Right cardiac atrium (tissue), 5 donors: ENCODE measurements at places on chromosomes 12 and 14.

DNA sequence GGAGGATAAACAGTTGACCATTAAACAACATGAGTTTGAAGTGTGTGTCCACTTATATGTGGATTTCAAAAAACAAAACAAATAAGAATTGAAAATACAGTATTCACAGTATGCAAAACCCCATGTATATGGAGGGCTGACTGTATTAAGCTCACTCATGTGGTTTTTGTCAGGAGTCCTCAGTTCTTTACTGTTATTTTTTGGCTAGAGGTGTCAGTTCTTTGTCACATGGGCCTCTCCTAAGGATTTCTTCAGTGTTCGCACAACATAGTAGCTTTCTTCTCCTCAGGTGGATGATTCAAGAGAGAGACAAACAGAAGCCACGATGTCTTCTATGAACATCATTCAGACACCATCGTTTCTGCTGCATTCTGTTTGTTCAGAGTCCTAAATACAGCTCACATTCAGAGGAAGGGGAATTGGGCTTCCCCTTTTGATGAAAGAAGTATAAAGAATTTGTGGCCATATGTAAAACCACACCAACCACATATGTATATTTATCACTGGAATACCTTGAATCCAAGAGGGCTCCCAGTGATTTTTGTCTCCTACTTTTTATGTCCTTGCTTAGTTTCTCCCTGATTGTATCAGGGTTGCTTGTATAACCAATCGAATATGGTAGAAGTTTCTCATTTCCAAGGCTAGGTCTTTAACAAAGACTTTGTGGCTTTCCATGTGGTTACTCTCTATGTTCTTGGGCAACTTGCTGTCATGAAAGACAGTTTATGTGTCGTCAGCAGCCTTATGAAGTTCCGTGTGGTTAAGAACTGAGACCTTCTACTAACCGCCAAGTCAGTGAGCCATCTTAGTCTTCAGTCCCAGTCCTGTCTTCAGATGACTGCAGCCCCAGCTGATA, 18.9 kb downstream of the MNAT1 start:
- no peak for DNase-seq

DNA sequence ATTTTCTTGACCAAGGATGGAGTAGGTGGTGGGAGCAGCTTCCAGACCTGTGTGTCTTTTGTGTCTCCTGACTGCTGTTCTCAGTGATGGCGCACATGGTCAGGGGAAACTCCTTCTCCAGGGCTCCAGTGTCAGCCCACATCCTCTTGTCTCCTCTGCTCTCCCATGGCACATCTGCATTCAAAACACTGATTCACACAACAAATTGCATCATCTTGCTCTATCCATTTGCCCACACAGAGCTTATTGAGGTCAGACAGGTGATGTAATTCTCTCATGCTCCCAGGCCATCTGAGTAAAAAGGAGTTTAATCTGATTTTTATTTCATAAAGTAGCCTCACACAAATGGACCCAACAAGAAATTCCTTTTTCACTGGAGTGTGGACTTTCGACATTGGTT, 21.8 kb upstream of the TMEM132C start:
- DNase-seq = no peak

GRCh38 chr12:49187184-49187583, 1.7 kb downstream of the TUBA1A start:
- peak; percentile 44 for DNase-seq

DNA sequence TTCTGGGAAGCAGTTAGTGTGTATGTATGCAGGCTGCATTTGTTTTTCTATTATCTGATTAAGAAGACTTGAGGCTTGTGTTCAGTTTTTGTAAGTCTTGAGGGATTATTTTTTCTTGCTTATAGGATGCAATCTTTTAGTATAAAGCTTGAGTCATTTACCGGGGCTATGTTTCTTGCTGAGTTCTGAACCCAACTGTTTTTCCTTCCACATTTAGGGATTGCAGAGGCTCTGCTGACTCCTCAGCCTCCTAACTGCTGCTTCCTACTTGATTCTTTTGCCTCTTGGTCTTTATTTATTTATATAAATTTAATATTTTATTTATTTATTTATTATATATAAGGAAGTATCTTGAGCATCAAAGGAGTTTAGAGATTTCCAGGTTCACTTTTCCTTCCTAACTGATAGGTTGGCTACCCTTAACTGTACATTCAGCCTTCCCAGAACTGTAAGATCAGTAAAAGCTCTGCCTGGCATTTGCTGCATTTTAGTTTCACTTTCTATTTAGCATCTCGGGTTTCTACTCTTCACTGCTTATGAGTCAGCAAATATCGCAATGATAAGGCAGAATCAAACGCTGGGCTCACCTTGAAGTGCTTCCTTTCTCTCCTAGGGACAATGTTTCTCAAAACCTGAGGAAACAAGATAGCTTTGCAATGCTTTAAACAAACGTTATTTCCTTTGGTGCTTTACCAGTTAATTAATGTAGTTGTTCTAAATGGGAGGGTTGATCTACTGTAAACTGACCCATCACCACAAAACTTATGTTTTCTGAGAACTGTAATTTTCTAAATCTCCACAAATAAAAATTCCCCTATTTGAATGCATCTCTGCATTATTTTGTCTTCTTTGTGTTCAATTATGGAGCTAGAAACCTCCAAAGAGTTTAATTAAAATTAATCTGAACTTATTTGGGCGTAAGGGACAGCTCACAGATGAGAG, 1183.7 kb upstream of the TMEM132C start:
- no peak for DNase-seq

DNA sequence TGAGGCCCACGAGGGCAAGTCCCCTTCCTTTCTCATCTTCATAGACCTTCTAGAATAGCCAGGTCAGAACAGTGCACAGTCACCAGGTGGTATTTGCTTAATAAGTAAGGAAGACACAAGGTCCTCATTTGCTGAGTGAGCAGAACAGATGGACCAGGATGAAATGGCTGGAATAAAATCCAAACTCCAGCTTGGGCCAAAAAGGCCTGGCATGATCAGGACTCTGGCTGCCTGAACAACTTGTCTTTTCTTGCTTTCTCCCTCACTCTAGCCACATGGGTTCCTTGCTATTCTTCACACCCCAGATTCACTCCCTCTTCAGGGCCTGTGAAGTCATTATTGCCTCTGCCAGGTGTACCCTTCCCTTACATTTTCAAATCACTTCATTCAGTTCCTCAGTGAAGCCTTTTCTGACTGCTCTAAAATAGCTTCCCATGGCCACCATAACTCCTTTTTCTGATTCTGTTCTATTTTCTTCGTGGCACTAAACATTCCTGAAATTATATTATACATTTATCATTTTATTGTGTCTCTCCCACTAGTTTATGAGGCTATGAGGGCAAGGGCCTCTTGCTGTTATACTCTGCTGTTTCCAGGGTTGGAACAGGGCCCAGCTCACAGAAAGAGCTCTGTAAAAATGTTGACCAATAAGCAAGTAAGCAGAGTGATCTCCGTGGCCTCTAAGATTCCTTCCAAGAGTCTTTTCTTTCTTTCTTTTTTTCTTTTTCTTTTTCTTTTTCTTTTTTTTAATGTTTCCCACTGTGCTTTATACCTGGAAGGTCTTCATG, 150.8 kb downstream of the TTC8 start:
- DNase-seq = no peak

GRCh38 chr14:50944647-50945413, 547 bp upstream of the PYGL start:
- DNase-seq = peak; percentile 80

DNA sequence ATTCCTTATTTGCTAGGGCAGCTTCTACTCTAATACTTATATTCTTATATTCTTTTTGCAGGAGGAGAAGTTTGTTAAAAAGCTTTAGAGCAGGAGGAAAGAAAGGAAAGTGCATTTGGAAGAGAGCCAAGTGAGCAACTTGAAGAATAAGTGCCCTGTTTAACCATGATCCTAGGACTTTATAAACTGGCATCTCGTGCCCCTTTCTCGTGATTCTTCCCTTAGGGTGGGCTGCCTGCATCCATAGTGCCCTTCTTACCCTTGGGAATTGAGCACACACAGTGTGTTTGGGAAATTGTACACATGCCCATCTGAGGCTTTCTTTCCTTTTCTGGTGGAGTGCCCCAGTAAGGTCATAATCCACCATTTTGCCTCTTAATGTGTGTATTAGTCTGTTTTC, 141.9 kb downstream of the NUBPL start:
- DNase-seq = no peak

DNA sequence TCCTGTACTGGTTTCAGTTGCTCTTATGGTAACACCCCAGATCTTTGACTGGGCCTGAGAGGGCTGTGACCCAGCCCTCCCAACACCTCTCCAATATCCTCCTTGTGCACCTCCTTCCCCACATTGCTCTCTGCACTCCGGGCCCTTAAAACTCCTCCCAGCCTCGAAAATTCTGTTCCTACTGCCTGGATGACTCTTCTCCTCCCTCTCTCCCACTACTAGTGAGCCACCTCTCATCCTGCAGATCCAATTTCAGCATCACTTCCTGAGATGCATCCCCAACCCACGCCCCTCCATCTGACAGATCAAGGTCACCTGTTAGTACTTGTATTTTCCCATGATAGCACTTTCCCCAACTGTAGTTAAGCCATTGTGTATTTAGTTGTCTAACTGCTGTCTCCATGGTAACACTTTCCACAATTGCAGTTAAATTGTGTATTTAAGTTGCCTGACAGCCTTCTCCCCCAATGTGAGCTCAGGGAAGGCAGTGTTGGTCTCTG, 11.5 kb upstream of the NT5DC3 start:
- DNase-seq = no peak

DNA sequence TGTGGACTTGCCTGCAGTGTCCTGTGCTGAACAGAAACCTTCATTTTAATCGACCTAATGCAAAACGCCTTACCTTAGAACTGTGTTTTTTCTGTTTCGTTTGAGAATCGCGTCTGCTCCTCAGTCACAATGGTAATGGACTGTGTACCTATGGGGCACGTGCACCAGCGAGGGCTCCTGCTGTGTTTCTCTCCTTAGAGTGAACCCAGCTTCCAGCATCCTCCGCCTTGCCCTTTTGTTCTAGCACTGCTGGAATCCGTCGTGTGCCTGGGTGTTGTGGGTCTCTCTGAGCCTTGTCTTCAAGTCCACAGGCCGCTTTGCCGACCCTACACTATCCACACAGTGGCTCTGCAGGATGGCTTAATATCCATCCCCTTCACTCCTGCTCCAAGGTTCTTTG, 3.6 kb downstream of the AMN start:
- peak; percentile 7 for DNase-seq

DNA sequence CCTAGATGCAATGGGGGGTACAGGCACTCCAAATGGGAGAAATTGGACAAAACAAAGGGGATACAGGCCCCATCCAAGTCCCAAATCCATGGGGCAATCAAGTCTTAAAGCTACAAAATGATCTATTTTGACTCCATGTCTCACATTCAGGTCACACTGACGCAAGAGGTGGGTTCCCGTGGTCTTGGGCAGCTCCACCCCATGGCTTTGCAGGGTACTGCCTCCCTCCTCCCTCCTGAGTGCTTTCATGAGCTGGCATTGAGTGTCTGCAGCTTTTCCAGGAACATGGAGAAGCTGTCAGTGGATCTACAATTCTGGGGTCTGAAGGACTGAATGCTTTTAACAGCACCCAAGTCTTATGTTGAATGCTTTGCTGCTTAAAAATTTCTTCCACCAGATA, 274.5 kb upstream of the LRIG3 start:
- DNase-seq = no peak

DNA sequence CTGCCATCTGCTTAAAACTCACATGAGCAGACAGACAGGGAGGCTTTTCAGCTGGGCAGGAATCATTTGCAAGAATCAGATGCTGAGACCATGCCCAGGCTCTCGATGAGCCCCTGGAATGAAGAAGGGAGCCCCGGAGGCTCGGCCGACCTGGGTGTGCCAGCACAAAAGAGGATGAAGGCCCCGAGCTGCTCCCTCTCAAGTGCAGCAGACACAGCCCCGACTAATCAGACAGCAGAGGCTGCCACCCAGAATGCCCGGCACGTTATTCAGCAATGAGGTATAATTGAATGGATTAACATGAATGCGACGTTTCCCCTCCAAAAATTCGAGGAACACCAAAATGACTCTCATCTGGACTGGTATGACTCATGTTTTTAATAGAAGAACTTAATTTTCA, 58.9 kb downstream of the BCL11B start:
- DNase-seq = no peak

DNA sequence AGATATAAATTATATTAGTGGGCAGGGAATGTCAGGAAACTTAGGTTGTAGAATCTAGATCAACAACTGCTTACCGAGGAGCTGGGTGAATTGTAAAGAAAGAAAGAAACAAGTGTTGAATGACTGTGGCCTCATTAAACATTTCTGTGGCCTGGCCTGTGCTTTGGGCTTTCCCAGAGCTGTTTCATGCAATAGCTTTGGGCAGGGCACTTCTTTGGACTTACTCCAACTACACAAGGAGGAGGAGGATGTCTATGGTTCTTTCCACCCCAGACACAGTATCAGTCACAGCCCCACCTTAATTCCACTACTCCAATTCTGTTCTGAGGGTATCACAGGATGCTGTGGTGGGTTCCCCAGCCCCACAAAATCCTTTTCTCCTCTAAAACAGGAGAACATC, 38.0 kb downstream of the DPF3 start:
- no peak for DNase-seq

GRCh38 chr12:38411426-38411825, 94.9 kb downstream of the ALG10B start:
- DNase-seq = no peak

GRCh38 chr12:91893476-91893875, 252.2 kb downstream of the BTG1 start:
- DNase-seq = no peak

DNA sequence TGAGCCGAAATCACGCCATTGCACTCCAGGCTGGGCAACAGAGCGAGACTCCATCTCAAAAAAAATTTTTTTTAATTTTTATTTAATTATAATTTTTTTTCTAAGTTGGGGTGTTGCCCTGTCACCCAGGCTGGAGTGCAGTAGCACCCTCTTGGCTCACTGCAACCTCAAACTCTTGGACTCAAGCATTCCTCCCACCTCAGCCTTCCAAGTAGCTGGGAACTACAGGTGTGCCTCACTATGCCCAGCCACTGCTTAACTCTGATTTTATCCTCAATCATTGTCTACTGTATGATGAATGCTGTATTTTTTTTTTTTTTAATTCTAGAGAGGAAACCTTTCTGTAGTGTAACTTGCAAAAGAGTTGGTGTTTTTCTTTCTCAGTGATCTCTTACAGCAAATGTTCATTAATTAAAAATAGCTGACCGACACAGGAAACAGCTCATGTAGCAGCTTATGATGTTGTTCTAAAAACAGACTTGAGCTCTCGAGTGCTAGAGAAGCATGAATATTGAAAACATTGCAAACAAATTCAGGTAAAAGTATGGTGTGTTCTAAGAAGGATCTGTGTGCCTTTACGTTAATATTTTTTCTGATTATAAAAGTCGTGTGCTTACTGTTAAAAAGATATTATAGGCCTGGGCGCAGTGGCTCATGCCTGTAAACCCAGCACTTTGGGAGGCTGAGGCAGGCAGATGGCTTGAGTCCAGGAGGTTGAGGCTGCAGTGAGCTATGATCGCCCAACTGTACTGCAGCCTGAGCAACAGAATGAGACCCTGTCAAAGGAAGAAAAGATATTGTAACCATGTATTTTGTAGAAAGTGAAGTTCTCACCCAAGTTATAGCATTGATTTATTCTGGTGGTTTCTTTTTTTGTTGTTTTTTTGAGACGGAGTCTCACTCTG, 68.9 kb downstream of the FGD4 start:
- no peak for DNase-seq
